Stimulated activated CD8-positive, alpha-beta memory T cell treated with anti-CD3 and anti-CD28 coated beads, Interleukin-12 subunit alpha, Interleukin-12 subunit beta, amount 100 ng/mL, for 1 hour (primary cell): ENCODE measurements at places on chromosomes 16 and 17.

GRCh38 chr17:44672479-44673093 is 16.3 kb downstream of the MEIOC start:
- DNase-seq, result no peak

DNA sequence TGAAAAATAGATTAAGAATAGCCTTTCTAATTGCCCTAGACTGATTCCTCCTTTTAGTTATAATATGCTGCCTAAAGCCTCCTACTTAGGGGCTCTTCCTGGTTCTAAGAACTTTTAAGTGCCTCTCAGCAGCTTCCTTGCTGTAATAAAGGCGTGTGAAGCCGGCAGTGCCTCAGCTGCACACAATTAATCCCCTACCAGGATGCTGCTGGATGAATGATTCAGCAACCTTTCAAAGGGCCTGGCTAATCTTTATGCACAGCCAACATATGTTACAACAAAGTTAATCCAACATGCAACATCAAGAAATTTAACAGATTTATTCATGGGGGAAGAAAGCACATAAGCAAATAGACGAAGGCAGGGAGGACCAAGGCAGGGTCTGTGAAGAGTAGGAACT is 145.2 kb downstream of the PMP22 start:
- DNase-seq, result no peak

- DNase-seq, result no peak
Observed at GRCh38 chr17:77237232-77238008, 96.7 kb downstream of the SEC14L1 start.

DNA sequence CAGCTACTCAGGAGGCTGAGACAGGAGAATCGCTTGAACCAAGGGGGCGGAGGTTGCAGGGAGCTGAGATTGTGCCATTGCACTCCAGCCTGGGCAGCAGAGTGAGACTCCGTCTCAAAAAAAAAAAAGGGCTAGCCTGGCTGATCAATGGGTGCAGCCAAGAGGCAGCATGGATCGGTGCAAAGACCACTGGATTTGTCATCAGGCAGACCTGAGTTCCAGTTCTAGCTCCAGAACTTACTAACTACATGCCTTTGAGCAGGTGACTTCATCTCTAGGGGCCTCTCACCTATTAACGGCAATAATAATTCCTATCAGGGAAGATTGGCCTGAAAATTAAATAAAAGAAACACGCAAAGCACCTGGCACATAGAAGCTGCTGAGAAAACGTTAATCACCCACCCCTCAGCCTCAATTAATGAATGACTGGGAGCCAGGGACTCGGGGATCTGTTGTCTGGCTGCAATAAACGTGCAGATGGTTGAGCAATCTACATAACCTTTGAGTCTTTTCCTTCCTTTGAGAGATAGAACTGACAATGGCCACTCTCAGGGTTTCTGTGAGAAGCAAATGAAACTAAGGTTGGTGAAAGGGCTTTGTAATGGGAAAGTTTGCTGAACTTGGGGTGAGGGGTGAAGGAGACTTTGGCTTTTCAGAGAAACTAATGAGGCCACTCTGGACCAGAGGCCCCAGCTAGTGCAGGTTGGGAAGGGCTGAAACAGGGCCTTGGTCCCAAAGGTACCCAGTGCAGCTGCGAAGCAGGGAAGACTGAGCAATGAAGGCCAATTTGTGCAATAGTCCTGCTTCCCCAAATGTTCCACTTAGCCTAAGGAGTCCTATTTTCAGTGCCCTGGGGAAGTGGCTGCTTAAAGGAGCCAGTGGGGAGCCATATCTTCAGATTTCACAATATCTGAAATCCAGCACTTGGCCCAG is 7.6 kb downstream of the SEZ6L2 start:
- DNase-seq, result no peak

DNA sequence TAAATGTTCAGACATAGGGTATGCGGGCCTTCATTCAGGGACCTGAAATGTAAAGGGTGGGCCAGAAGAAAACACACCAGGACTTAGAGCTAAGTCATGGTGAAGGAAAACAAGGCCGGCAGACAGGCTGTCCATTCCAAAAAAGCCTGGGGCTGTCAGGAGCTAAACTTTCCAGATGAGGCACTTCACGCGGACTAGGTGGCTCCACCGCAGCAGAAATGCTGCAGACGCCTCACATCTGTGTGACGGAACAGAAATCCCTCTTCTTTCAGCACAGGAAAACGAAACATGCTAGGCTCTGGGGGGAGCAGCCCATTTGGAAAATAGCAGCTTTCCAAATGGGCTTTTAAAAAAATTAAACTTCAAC is 88.7 kb downstream of the HS3ST3A1 start:
- no peak for DNase-seq
